ENCODE measurements at places on chromosomes 1 and 21.
A peak's percentile ranks its signal among the peaks of the same experiment; 100 is the strongest.

DNA sequence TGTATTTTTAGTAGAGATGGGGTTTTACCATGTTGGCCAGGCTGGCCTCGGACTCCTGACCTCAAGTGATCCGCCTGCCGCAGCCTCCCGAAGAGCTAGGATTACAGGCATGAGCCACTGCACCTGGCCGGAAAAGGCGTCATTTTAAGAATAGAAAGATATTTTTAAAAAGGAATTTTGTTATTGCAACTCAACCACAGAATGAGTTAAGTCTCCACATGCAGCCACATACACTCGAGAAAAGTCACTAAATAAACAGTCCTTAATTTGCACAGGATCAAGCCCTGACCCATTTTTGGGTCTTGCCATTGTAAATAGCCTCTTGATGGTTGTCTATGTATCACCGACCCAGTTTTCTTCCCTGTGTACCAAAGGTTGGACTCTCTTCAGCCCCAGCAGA is 85.5 kb downstream of the FBXO2 start:
- no peak for DNase-seq

- no peak for DNase-seq
These were observed 3.1 kb upstream of the WNT9A start for GRCh38 chr1:227950735-227951346.

- no peak for DNase-seq
These were observed 22.2 kb upstream of the RSPO1 start for GRCh38 chr1:37656881-37657280.

DNA sequence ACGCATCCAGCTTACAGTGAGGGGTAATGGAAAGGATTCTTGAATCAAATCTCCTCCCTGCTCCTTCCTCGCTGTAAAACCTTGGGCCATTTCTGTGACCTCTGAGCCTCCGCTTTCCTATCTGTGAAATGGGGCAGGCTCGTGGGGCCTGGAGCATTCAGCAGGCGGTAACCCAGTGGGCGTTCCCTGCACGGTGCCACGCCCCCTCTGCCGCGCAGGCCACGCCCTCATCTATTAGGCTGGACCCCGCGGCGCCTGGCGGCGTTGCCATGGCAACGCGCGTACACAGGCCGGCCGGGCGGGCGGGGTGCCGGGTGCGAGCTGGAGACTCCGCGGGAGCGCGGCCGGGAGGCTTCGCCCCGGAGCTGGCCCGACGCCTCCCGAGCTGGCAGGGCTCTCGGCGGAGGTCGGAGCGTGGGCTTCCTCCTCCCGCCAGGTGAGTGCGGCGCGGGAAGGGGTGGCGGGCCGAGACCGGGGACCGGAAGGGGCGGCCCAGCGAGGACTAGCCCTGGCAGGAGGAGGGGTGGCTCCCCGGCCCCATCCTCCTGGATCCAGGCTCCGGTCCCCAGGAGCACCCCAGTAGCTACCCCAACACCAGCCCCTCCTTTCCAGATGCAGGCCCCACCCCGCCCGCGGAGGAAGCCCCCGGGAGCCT is at the start of gene FHAD1:
Gene FHAD1, plus strand, starts transcription at position 264 of the 655 bp plus-strand sequence. CDS start 4,562 bp downstream, outside the sequence.
- peak; percentile 32 for DNase-seq

DNA sequence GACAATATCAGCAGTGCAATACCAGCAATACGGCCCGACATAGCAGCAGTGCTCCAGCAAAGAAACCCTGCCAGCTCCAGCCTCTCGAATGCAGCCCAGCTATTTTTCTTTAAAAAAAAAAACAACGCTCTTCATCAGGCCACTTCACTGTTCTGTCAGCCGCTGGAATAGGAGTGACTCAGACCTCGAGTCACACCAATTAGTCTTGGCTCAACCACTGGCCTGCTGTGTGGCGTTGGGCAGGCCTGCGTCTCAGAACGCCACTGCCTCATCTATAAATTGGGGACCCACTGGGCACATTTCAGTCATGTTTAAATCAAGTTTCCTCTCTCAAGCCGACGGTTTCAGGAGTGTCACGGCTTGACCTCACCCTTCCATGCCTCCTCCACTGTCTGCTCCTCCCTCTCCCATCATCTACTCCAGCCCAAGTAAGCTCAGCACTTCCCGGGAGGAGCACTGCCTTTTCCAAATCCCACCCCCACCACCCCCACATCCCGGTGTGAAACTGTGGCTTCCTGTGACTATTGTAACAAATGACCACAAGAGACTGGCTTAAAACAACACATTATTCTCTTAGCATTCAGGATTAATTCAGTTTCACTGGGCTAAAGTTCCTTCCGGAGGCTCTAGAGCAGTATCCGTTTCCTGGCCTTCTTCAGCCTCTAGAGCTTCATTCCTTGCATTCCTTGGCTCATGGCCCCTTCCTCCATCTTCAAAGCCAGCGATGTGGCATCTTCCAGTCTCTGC is 71.9 kb upstream of the EFHD2 start:
- DNase-seq, result no peak

DNA sequence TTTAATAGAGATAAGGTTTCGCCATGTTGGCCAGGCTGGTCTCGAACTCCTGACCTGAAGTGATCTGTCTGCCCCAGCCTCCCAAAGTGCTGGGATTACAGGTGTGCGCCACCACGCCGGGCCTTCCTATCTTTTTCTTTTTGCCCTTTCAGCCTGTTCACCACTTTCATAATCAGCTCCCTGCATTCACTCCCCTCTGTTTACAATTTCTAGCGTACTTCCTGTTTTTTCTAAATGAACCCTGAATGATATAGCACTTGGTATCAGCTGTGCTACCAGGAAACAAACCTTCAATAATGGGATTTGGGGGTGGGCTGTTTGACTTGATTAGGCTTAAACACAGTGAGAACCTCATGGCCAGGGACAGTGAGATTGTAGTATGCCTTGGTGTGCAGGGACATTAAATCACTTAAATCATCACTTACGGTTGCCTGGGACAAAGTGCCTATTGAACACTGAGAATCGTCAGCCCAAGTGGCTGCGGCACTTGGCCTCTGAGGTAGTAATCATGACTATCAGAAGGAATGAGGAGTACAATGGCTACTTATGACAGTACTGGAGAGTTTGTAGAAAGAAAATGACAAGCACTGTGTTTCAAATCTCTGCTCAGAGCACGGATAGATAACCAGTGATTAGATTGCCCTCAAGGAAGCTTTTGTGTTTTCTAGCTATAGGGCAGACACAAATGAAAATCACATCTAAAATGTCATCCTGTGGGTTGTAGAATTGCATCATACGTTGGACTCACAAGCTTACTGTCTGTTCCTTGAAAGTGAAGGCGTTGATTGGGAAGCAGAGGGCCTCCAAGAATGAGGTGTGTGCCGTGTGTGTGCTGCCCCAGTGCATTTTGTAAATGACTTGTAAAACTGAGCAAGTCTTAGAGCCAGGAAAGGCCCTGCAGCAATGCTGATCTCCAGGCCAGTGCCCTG is 661.8 kb downstream of the MATN1 start:
- DNase-seq, result no peak

- no peak for DNase-seq
These were observed 18.7 kb downstream of the UBAP2L start for GRCh38 chr1:154239491-154239890.

DNA sequence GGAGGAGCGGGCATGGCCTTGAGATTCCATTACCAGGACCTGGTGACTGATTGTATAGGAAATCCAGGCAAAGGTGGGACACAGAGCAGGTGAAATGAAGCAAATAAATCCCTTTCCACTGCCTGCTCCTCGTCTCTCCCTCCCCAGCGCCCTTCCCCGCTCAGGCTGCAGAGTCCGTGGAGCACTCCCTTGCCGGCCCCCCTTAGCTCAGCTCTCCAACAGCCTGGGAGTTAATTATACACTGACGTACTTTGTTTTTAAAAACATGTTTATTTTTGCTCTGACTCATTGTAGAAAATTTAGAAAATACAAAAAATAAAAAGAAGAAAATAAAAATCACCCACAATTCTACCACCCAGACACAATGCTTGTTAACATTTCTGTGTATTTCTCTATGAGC is 61.7 kb downstream of the LGR6 start:
- DNase-seq, result no peak

- DNase-seq, result no peak
These were observed 25.3 kb upstream of the ATP5PO start for GRCh38 chr21:33940881-33941245.

DNA sequence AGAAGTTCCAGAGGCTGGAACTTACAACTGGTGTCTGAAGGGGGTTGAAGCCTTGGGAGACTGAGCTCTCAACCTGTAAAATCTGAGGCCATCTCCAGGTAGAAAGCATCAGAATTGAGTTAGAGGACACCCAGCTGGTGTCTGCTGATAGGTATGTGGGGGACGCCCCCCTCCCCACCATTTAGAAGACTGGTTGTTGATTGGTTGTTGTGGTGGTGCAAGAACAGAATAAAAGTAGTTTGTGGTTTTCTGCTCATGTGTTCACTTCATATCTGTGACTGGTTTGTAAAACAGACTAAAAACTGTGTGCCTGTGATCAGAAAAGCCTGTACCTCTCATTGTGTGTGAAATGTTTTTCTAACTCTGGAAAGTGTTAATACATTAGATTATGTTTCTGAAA is 33.2 kb upstream of the PDE4B start:
- no peak for DNase-seq

DNA sequence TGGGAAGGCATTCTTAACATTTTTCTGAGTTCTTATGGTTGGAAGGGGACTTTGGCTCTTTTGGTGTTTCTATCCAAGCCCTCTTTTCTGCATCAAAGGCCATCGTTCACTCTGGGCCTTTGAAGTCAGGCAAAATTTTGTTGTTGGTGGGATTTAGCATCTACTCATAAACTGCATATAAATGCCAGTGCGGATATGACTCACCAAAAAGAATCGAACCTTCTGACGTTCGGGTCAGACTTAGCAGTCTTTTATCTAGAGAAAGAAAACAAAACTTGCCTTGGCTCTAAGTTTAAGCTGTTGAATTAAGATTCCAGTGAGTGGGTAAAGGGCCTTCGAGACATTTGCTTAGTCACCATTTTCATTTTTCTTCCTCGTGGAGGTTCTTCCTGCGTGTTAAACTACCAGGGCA is 51.4 kb downstream of the EVA1C start:
- no peak for DNase-seq

- DNase-seq, result peak; percentile 62
These were observed 25.1 kb upstream of the RUNX3 start for GRCh38 chr1:24955161-24955560.

GRCh38 chr1:36572142-36572715 is 89.5 kb upstream of the CSF3R start:
- no peak for DNase-seq

DNA sequence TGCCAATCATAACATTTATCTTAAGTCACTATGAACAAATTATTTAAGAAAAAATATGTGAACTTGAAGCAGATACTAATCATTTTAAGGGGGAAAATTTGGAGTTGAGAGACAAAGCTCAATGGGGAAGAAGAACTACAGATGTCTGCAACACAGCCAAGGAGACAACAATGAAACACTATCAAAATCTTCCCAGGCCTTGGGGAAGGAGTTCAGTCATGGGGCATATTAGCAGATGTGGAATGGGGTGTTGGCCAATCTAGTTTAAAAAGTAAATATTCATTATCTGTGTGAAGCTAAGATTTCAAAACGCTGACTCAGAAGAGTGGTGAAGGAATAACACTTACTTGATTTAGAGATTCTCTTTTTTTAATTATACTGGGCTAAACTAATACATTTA is 671.6 kb upstream of the ZP4 start:
- no peak for DNase-seq

DNA sequence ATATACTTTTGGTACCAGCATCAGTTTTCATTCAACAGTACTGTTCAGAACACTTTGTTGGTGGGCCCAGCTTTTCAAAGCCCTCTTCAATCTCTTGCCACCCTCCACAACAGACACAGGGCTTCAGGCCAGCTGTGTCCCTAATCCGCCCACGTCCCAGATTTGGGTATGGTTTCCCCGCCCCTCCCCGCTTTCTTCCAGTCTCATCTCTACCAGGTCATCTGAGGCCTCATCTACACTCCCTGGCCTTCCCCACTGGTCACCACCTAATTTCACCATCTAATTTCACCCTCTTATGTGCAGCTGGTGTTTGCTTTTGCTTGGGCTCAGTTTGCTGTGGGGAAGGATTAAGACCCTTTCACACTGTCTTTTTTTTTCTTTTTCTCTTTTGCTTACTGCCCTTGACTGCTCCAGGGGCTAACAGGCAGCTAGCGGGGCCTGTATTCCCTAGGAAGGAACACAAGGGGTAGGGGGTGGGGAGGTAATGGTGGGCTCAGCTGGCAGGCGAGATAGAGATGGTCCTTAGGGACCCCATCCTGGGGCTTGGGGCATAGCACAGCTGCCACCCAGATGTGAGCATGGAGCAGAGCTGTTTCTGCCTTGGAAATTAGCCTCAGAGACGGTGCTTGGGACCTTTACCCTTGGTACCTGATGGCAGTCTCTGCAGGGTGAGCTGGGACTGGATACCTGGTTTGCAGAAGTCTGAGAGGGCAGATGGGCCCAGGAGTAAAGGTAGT is 3.8 kb upstream of the EPB41 start:
- DNase-seq, result no peak

- DNase-seq, result no peak
These were observed 431 bp downstream of the ARPC5 start for GRCh38 chr1:183635099-183635605.

DNA sequence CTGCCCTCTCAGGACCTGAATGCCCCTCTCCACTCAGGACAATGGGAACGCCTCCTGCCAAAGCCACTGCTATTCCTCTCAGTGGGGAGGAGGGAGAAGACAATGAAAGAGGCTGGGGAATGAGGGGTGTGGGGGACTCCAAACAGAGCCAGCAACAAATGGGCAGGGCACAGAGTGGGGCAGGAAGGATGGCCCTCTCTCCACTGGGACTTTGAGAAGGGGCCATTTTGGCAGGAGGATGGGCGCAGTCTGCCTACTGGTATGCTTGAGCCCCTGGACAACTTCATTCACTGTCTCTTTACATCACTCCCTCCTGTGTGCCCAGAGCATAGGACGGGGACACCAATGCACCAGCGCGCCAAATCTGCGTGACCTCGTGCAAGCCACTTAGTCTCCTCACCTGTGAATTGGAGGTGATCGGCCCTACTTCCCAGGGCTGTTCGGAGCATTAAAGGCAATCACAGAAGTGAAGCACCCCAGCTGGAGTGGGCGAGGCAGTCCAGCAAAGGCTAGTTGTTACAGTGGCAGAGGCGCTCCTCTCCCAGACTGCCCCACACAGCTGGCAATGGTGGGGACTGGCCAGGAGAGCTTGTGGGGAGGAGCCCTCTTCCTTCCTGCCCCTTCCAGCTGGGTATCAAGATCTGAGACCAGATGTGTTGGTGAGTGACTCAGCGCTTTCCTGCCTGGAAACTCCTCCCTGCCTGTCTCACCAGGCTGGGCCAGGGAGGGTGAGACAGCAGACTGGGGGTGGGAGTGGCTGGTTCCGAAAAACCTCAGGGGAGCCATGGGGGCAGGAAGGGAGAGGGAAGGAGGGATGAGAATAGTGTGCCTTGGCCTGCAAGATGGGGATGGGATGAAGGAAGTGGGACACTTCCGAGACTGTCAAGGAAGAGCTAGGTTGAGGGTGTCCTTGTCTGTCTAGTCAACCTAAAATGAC is 22.4 kb upstream of the SYNC start:
- no peak for DNase-seq

- DNase-seq, result peak; percentile 7
These were observed 53.5 kb downstream of the SLC37A1 start for GRCh38 chr21:42567214-42567555.

- no peak for DNase-seq
These were observed 6.7 kb downstream of the ZNF496 start for GRCh38 chr1:247324923-247325322.

All from activated CD4-positive, CD25-positive, alpha-beta regulatory T cell treated with anti-CD3 and anti-CD28 coated beads, Interleukin-2, amount 50 U/mL, for 72 hours (primary cell).